ENCODE measurements at places on chromosomes 12 and 14.

GRCh38 chr12:6828781-6829535, 751 bp downstream of the P3H3 start:
- no peak for DNase-seq

DNA sequence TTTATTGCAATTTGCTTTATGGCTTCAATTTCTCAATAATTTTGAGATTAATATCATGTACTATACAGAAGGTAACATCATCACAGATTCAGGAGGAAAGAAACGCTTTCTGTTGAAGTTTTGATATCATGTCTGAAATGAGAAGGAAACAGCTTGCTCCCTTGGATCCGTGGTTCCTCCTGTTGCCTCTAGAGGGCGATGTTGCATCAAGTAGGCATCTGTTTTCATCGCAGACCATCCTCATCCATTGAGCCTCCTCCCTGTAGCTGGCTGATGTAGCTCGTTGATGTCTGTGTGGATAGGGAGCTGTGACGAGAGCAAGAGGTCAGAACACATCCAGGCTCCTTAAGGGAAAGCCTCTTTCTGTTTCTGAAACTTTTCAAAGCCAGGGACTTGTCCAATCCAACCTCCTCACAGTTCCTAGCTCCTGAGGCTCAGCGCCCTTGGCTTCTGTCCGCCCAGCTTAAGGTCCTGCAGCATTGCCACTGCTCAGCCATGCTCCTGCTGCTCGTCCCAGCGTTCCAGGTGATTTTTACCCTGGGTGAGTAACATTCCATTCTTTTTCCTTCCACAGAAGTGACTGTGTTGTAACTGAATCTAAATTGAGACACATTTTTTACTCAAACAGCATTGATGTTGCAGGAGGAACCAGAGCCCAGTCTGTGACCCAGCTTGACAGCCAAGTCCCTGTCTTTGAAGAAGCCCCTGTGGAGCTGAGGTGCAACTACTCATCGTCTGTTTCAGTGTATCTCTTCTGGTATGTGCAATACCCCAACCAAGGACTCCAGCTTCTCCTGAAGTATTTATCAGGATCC, 304.8 kb upstream of the OR4E1 start:
- no peak for DNase-seq

- no peak for DNase-seq
Measured at GRCh38 chr12:40733871-40734270, 41.6 kb downstream of the CNTN1 start.

GRCh38 chr12:51415931-51416330, 8.7 kb upstream of the SLC4A8 start:
- no peak for DNase-seq

DNA sequence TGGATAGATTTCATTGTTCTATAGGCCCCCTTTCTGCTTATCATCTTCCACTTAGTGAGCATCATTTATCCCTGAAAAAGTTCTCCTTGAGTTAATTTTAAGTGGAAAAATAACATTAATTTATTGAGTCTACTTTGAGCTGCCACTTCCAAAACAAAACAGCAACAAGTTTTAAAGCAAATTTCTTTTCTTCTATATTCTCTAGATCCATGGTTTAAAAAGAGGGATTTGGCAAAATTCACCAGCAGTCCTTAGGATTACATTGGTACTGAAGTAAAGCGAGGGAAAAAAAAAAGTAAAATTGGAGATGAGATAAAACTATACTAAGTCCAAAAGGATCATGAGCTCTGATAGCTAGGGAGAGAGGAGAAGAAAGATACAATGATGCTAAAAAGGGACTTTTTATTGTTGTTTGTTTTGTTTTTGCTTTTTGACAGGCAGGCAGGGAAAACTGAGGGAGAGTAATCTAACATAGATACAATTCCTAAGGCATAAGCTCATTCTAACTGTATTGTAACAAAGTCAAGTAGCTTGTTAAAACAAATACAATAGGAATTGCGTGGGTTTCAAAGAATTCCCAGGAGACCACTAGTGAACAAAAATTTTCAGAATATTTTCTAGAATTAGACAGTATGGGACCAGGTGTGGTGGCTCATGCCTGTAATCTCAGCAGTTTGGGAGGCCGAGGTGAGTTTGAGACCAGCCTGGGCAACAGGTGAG, 19.2 kb upstream of the PLEKHA5 start:
- DNase-seq = no peak

DNA sequence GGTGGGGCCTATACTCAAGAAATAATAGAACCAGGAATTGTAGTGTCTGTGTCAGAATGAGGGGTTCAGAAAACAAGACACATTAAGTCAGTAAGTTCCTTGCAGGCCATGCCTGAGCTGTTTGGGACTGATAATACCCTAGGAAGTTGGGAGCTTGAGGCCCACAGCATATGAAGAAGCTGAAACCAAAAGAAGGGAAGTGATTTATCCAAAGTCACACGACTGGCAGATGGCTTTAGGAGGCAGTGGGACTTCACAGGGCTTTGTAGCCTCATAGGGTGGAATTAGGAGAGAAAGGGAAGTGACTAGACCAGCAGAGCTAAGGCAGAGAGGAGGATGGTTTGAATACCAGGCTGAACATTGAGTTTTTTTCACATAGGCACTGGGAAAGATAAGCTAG, 56.6 kb upstream of the SRSF5 start:
- no peak for DNase-seq

DNA sequence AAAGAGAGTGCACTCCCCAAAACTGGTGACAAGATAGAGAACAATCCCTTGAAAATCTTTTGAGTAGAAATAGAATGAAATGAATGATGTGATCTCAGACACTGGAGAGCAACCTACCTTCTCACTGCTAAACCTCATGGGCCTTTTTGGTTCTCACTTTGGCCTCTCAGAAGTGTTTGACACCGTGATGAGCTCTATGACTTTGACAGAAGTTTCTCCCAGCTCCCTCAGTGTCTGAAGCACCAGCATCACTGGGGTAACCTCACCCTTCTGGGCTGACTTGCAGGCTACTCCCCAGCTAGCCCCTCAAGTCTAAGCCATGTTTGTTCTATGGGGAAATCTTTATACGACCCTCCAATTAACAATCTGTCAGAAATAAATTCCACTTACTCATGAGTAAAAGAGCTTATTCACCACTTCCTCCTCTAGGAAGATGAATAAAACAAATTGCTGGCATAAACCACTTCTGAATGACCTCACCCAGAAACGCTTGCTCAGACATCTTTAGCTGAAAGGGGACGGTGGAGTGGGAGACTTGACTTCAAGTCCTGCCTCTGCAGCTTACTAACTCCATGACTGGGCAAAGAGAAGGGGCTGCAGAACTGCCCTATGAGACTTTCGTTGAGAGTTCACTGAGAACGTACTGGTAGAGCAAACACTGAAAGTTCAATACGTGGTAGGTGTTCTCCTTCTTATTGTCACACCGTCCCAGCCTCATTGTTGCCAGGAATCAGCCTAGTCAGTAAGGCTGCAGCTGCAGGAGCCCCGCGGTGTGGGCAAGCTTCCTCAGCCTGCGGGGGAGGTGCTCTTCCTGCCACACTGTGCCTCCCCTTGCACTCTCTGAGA, 46.5 kb downstream of the ST8SIA1 start:
- DNase-seq = no peak

DNA sequence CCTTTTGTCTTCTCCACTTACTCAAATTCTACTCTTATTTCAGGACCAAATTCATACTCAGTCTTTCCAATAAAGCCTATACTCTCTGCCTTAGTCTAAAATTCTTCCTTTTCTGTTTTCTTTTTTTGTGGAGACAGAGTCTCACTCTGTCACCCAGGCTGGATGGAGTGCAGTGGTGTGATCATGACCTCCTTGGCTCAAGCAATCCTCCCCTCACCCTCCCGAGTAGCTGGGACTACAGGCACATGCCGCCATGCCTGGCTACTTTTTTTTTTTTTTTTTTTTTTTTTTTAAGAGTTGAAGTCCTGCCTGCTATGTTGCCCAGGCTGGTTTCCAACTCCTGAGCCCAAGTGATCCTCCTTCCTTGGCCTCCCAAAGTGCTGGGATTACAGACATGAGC, 11.9 kb downstream of the SRP54 start:
- DNase-seq = no peak

DNA sequence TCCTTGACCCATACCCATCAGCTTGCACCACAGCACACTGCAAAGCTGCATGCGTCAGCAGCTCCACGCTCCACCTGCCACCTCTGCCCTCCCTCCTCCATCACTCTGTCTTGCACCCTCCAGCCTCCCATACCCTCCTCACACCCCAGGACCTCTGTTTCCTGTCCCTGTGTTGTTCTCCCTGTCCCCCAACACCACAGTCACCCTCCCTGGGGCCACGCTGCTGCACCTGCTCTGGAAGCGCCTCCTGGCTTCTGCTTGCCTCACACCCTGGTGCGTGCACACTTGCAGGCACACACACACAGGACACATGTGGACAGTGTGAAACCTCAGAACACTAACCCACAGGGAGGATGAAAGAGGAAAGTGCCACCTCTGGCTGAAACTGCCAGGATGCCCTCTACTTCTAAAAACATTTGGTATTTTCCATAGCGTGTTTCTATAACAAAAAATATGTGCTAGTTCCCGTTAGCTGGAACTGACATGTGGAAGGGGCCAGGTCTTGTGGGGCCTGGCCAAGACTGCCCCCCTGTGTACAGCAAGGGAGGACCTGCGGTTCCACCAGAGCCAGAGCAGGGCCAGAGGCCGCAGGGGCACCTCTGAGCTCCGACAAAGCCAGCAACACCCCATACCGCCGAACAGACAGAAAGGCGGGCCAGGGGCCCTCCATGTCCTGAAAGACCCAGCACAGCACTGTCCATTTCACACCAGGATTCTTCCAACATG, 10.0 kb downstream of the BRF1 start:
- DNase-seq = no peak

GRCh38 chr12:107374161-107374840, 281.0 kb upstream of the CRY1 start:
- no peak for DNase-seq

GRCh38 chr14:71467361-71467811, 464.8 kb upstream of the RGS6 start:
- no peak for DNase-seq

DNA sequence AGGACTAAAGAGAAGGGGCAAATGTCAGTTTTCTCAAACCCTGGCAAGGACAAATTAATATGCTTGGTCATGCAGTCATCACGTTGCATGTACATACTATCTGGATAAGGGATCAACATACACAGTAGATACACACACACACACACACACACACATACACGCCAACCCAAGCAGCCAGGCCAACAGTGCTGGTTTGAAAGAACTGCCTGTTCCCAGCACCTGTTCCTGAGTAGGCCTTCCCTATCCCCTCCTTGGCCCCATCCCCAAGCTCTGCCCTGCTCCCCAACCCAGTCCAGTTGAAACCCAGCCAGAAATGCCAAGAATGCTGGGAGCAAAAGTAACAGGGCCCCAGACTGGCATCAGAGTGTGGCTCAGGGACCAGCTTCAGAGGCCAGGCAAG, 4.4 kb downstream of the ITGA7 start:
- DNase-seq = no peak

DNA sequence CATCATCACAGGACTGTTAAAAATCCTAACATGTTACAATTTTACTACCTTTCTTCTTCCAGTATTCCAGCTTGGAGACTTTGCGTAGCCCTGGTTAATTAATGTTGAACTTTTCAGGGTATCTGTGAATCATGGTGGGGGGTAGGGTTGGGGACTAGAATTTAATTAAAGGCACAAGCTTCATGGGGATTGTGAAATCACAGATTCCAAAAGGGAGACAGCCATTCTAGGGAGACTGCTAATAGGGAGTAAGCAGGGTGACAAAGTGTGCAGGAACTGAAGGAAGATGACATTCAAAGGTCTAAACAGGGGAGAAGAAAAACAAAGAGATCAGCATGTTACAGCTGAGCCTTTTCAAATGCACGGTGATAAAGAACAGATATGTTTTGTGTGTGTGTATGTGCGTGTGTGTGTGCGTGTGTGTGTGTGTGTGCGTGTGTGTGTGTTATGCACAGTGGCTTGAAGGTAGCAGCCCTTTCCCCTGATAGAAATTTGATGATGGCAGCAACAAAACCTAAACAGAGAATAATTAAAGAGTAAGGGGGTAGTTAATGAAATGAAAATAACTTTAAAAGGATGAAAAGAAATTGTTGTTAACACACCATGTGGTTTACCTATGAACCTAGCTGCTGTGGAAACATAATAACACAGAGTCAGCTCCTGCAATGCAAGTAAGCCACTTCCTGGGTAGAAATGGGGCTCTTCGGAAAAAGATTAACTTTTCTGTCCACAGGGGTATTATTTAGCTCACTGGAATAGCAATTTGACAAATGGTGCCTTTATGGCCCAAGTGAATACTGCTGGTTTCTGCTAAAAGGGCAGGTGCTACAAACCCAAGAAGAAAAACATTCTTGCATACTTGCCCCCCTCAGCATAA, 581.7 kb downstream of the DIO2 start:
- no peak for DNase-seq

GRCh38 chr12:124727922-124728321, 135.7 kb downstream of the SCARB1 start:
- DNase-seq = no peak

DNA sequence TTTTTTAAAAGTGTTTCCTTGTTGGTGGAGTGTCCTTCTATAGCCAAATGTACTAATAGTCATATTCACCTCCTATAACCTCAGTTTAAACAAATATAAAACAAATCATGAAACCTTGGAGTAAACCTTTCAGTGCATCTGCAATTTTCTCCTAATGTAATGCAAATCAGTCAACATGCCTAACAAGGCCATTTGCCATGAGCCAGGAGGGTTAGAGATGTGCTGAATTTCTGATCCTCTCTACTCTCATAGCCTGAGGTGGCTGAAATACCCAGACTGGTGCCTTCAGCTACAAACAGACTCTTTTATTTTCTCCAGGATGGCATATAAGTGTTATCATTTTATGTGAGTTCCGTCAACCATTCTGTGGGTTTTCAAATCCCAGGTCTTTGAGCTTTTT, 908.1 kb downstream of the GALC start:
- DNase-seq = no peak

DNA sequence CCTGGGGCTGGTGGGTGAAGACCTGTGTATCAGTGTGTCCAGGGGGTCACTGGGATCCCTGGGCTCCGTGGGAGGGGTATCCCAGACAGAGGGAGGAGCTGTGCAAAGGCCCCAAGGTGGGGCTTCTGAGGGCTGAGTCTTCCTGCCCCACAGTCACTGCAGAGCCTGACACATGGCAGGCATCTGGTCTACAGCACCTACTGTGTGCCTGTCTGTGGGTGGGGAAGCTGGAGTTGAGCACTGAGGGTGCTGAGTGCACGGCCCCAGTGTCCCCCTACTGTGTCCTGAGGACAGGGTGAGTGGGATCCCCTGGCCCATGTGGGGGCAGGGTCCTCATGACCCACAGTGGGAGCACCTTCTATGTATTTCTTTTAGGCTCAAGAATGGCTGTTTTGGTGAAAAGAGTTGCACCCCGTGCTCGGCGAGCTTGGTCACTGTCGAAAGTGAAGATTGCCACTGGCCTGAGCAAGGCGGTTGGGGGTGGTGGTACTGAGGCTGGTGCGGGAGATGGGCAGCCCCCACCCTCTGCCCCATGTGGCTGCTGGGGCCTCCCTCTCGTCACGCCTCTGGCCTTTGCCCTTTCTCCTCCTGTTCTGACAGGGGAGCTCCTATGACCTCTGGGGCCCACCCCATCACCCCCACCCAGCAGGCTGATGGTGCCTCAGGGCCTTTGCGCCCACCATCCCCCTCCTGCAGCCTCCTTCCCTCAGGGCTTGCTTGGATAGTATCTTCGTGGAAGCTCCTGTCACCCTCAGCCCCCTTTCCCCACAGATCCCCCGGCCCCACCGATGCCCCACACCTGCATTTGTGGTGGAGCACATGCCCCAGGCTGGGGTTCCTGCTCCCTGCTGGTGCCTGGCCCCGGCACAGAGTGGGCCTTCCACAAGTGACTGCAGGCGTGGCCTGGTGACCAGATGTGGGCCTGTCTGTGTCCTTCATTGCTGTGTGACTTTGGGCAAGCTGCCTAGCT, 55.8 kb downstream of the BEGAIN start:
- DNase-seq = no peak

- DNase-seq = no peak
Measured at GRCh38 chr14:105641075-105641937, 114.9 kb downstream of the TMEM121 start.

Measured in brain pericyte (primary cell).